ENCODE measurements at places on chromosomes 7 and 10.

DNA sequence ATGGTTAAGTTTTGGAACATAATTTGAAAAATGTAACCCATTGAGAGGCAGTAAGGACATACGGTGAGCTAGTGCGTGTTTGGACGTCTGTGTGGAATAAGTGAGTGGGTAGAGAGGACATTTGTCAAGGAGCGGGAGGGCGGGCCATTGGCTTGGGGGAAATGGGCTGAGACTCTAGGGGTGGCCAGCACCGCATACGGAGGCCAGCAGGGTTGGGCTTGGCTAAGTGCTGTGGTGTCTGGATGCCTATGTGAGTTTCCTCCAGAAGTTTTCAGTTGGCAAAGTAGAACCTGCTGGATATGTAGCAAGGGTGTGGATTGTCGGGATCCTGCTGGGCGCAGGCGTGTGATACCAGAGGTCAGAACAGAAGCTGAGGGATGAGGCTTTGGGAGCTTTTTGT is 103.0 kb downstream of the TCF7L2 start:
- DNase-seq, result no peak

DNA sequence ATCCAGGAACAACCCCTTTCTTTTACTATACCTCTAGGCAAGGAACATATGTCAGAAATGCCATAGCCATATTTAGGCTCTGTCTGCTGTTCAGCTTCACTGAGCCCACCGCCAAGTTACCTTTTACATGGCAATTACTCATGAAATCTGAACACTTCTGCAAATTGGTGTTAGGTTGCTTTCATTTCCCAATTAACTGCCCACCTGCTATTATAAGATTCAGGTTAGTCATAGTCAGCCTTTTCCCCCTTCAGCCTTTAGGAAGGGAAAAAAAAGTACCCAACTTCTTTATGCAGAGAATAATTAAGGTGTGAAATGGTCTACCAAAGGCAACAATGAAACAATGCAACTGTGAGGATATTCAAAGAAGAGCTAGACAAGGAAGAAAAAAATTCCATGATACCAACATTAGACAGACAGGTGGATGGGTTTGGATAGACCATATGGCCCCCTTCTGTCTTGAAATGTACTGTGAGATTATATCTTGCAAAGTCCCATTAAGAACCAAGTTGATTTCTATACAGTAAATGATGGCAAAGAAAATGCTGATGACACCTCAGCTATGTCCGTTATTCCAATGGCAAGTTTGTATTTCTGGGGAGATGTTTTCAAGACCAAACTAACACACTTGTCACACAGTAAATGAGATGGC is 442.1 kb upstream of the NRP1 start:
- no peak for DNase-seq

DNA sequence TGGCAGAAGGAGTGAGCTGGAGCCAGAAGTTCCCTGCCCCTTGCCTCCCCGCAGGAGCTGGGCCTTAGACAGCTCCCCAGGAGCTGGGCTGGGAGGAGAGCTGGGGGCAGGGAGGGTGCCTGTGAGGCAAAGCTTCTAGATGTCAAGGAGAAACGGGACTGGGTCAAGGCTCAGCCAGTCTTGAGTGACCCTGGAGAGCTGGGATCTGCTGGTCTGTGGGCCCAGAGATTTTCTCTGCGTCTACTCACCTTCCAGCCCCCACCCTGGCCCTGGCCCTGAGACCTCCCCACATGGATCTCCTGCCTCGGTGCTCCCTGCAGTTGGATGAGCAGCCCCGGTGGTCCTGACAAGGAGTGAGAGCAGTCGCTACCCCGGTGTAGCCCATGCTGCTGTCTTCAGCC is 20.3 kb upstream of the SHH start:
- no peak for DNase-seq

GRCh38 chr10:43610636-43611035 is 4.4 kb downstream of the ZNF485 start:
- peak; percentile 74 for DNase-seq

DNA sequence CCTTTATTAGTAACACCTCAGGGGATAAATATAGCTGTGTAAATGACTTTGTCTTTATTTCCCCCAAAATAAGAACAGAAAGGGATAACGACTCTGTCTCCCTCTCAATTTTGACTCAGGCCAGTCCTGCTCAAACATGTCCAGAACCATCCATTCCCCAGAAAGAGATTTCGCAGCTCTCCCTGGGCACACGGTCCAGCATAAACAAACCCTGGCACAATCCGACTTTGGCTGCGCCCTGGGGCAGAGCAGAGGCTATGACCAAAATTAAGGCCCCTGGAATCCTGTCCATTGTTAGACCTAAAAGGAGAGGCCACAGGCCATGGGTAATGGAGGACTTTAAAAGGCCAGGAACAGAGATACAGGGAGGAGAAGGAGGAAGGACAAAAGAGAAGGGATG is 99.1 kb downstream of the PRPF18 start:
- no peak for DNase-seq

- no peak for DNase-seq
Measured at GRCh38 chr10:43928425-43928968, 279.8 kb upstream of the ZNF32 start.

DNA sequence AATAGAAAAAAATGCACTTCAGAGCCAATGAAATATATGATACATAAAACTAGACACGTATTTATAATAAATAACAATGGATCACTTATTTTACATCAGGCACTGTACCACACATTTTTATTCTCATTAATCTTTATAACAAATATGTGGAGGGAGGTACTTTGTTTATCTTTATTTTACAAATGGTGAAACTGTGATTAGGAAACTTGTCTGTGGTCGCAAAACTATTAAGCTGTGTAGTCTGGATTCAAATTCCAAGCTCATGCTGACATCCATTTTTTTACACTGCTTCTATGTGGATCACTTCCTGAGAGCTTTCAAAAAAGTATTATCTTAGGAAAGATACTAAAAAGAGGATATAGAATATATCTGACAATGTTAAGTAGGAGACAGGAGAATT is 978.6 kb downstream of the SORCS1 start:
- DNase-seq, result peak; percentile 76

DNA sequence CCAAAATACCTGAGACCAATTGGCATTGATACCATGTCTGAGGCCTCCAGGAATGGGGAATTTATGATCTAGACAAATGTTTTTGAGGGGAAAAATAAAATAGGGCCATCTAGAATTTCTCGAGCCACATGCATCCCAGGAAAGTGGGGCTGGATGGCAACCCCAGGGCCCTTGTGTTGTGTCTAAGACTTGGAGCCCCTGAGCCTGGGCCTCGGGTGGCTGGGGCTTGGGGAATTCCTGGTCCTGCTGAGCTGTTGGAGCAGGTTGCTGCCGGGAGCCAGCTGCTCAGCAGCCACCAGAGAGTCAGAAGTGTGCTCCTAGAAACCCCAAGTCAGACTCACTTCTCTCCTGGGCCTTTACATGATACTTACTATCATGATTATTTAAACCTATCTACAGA is 172.9 kb downstream of the WDR37 start:
- no peak for DNase-seq

- DNase-seq, result peak; percentile 22
Measured at GRCh38 chr10:100043796-100044195, 34.0 kb upstream of the DNMBP start.

DNA sequence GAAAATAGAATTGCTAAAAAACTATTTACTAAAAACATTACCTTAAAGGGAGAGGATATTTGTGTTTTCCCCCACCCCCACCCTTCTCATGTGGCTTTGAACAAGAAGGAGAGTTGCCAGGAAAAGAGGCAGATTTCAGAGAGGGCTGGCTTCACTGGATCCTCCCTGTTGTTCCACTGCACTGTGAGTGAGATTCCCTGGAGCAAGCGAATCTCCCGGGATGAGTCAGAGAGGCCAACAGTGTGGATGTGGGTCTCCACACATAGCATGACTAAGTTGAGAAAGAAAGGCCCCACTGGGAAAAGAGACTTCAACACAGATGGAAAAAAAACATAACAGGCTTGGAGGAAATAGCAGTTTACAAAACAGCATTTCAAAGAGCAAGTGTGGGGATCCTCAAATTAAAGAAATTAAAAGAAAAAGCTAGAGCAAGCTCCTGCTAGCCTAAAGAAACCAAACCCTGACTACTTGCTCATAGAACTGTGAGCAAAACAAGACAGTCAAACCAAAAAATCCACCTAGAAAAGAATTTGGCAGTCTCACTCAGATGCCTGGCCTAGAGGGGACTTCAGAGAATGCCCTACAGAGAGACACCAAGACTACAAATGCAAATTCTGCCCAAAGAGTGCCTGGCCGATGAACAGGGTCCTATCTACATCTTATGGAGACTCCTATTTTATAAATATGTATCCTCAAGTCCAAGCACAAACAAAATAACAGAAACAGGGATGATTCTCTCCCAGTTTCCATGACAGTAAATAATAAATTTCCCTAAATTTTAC is 3.4 kb downstream of the CAV1 start:
- DNase-seq, result peak; percentile 96

- peak; percentile 1 for DNase-seq
Measured at GRCh38 chr10:122567056-122567660, 6.6 kb downstream of the DMBT1 start.

GRCh38 chr7:16171928-16172327 is 249.4 kb downstream of the CRPPA start:
- no peak for DNase-seq

GRCh38 chr7:107505997-107506673 is 36.3 kb downstream of the GPR22 start:
- DNase-seq, result no peak

- DNase-seq, result no peak
Measured at GRCh38 chr10:93742633-93743349, 14.9 kb upstream of the LGI1 start.

- no peak for DNase-seq
Measured at GRCh38 chr7:128915271-128915819, 4.8 kb upstream of the KCP start.

DNA sequence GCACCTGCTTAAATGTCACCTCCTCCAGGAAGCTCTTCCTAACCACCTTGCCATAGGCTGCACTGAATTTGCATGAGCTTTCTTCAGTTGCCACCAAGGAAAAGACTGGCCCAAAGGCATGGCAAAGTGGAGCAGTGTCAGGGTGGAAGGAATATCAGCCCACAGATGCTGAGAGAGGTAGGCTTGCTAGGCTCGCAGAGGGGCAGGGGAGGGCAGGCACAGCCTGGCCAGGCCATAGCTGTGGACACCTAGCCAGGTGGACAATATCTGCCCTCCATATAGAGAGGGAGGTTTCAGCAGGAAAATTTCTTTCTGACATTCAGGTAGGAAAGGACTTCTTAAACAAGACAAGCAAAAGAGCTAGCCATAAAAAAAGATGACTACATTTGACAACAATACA is 166.3 kb downstream of the GRID1 start:
- DNase-seq, result no peak

DNA sequence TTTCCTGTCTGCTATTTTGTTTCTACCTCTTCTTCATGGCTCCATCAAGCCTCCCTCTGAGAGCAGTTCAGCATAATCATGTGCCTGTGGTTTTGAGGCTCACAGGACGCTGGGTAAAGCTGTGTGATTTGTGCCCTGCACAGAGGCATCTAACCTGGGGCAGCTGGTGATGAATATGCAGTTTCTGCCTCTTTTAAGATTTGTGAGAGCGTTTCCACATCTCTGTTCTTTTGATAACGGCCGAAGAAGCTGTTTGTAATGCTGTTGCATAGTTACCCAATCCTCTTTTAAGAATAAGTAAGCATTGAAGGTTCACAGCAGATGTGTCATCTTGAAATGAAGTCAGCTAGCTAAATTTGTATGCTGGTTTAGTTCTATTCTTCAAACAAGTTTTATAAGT is 45.2 kb downstream of the PNLIPRP3 start:
- no peak for DNase-seq

DNA sequence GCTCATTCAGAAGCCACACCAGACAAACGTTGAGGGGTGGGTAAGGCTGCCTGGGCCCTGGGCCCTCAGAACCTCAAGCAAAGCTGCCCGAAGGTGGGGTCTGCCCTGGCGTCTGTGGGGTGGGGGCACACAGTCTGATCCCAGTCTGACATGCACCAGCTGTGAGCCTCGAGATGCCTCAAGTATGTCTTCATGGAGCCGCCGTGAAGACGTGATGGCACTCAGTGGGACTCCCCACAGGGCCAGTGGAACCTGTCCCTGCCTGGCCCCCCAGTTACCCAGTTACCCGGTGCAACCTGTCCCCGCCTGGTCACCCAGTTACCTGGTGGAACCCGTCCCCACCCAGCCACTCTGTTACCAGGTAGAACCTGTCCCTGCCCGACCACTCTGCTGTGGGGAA is 351.2 kb downstream of the PTPRN2 start:
- DNase-seq, result no peak

DNA sequence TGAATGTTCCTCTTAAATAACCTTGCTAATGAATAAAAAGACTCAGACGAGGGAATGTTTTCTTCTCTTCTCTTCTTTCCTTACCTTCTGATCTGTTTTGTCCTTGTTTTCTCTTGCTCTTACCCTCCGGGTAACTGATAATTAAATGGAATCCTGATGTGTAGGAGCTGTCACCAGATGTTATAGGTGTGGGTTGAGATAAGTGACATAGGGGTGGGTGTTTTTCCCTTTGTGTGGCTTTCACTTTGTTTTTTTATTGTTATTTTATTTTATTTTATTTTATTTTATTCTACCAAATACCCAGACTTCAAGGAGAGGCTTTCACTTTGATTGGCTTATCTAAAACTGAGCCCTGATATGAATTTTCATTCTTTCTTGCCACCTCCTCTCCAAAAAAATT is 25.5 kb downstream of the ANLN start:
- no peak for DNase-seq

- DNase-seq, result peak; percentile 26
Measured at GRCh38 chr7:151454305-151454704, 14.4 kb upstream of the CRYGN start.

DNA sequence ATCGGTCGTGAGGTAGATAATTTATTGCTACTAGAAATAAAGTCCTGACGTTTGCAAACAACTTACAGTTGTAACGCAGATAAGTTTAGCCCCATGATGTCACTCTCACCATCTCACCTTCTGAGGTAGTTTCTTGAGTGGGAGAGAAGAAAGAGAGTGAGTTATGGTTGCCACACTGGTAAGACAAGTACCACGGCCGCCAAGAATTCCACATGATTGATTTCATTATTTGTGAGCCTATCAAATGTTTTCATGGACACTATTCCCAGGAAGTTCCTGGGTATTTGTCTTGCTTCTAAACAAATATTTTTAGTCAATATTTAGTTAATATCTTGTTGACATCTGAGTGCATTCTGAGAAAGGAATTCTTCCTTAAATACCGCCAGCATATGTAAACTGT is 339.4 kb upstream of the KIAA1217 start:
- DNase-seq, result no peak

DNA sequence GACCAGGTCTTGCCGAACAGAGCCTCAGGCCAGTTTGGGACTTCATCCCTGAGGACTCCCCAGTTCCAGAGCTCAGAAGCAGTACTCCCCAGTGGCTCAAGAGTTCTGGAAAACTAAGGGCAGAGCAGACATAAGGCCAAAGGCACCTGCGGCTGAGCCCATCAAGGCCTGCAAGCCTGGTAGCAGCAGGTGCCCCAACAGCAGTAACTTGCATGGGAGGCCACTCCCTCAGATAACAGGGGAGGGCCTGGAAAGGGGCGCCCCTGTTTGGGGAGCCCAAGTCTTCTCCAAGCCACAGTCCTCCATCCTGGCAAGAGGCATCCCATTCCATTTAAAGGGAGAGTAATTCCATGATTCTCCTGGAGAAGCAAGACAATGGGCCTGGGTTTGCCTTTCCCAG is 13.0 kb downstream of the POLL start:
- no peak for DNase-seq

GRCh38 chr7:141649865-141650634 is 51.9 kb downstream of the DENND11 start:
- peak; percentile 76 for DNase-seq
